ENCODE measurements at places on chromosomes 4 and X.
A peak's percentile ranks its signal among the peaks of the same experiment; 100 is the strongest.

DNA sequence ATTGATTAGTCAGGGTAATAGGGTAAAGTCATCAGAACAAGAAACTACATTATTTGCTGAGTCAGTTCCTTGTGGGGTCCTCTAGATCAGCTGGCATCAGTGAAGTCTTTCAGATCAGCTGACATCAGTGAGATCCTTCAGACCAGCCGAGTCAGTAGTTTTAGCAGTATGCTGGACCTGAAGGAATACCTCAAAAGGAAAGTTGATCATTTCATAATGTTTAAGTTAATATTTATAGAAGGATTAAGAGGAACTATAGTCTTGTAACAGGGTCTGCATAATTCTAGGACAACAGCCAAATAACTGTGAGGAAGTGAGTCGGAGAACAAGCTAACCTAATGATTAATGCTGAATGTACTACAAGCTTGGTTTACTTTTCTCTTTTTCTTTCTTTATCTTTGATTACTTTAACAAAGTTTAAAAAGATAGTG is 958 bp upstream of the UGT2B7 start:
- no peak for DNase-seq

GRCh38 chrX:2401201-2401589 is 99.6 kb downstream of the DHRSX start:
- no peak for DNase-seq

GRCh38 chr4:123830930-123831329 is 434.3 kb downstream of the SPRY1 start:
- DNase-seq: no peak

- DNase-seq: no peak
Measured at GRCh38 chr4:146486565-146486964, 35.2 kb downstream of the SLC10A7 start.

DNA sequence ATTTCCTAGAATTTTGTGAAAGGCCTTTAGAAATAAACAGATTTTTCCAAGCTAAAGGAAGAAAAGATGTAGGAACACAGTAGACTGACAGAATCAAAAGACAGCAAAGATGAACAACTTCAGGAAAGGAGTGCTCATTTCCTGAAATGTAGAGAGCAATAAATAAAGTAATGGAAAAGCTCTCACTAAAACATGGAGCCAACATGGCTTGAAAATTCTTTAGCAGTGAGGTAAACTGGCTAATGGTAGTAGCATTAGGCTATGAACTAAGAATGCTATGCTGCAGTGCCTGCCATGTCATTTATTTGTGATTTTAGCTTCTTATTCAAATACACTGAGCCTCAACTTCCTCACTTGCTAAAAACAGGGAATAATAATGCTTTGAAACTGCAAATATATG is 108.7 kb downstream of the IQCM start:
- no peak for DNase-seq

GRCh38 chr4:154982187-154983047 is 201.3 kb downstream of the RBM46 start:
- DNase-seq: peak; percentile 0

DNA sequence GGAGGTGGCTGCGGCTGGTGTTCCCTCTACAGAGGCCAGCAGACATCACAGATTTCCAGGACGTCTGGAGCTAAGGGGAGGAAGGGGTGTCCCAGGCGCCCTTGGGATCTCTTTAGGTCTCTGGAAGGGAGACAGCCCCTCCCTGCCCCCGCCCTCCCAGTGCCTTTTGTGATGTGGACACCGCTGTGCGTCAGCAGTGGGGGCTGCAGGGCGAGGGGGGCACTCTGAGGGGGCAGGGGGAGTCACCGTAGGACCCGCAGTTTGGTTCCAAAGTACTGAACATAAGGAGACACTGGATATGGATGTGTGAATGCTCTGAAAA is 25.6 kb upstream of the MXD4 start:
- DNase-seq: no peak

GRCh38 chrX:21993265-21993664 is 38.9 kb upstream of the PHEX start:
- DNase-seq: no peak

DNA sequence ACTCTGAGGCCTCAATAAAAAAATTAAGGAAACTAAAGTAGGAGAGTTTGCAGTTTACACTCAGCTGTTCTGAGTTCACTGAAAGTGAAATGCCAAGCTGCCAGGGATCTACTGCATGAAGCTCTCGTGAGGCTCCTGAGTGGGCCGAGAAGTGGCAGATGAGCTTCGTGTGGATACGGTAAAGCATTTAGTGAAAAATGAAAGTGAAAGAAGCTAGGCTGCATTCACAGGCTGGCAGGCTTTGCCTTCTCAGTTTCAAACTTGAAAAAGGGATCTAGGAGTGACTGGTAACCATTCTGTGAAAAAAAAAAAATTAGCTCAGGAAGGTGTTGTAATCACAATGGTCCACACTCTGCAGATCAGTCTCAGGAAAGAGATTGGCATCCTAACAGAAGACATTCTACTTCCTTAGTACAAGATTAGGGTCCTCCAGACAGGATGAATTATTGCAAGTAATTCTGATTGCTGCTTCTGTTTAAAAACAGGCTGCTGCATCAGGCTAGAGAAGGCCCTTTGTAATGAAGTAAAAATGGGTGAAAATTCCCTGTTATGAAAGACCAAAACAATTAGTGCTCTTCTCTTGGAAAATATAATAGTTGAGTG is 679.9 kb downstream of the RPA4 start:
- peak; percentile 22 for DNase-seq
